ENCODE measurements at places on chromosomes 5 and 9.

GRCh38 chr9:120914396-120914795, 12.2 kb downstream of the TRAF1 start:
- DNase-seq: peak; percentile 90

- no peak for DNase-seq
Measured at GRCh38 chr9:98540476-98540875, 168.3 kb downstream of the GABBR2 start.

DNA sequence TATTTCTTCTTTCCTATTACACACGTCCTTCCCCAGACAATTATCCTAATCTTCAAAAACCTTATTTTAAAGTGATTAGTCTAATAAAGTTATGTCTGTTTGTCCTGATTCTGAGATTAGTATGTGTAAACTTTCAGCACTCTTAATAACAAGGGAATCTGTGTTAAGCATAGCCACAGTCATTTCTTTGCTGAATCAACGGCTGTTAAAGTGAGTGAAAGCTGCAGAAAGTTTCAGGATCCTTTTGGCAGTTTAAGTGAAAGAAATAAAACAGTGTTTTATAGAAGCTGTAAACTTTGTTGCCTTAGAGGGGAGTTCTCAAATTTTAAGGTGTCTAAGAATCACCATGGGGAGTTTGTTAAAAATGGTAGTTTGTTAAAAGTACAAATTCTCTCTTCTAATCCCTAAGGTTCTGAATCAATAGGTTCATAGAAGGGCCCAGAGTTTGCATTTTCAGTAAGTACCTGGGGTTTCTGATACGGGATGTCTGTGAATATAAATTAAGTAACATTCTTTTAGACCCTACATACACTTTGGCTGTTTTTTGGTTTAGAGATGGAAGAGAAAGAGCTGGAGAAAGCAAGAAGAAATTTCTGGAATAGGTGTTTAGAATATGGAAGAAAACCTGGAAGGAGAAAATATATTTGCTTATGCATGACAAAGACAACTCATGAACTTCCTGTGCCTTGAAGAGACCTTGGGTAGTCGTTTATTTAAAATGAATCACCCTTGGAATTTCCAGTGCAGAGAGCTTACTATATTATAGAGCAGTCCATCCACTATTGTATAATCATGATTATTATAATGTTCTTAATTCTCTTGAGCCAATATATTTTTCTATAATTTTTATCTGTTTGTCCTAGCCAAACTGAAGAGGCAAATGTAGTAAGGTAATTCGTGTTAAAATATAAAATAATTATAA, 45.7 kb downstream of the SCAMP1 start:
- no peak for DNase-seq

DNA sequence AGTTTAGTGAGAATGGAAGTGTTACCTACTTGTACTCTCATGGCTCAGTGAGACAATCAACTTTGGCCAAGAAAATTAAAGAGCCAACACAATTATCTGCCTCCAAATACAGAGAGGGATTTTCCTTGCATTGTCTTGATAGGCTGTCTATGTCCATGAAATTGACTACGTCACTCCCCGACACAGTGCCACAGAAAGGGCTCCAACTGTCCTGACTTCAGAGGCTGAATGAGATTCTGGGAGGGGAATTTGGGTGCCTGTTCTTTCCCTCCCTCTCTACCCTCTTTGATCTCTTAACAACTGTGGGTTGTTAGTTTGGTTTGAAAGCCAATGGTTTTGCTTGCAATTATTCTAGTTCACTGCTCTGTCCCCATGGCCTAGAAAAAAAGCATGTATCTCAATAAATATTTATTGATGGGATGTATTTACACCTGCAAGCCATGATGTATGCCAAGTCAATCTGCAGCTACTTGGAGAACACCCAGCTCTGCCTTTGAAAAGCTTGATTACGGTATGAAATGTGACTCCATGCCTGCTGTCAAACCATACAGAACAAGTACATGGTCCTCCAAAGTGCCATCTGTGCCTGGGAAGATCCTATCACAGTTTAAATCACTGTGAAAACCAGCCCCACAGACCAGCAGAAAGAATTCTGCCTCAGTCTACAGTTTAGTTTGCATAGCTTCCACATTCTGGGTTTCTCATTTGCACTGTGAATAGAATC, 37.3 kb downstream of the CAPSL start:
- no peak for DNase-seq

DNA sequence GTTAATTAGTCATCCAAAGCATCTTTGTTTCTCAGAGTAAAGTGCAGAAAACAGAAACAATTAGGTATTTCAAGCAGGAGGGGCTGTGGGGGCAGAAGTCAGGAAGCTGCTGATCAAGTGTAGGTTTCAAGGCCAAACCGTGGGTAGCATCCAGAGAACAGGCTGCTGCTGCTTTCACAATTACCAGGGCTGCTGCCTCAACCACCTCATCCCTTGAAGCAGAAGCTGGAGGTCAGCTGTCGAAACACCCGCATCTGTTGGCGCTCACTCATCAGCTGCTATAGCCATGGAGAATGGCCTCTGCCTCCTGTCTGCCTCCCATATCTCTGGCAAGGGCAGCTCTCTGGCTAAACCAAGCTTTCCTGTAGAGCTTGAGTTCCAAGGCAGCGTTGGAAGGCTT, 122.9 kb upstream of the OSMR start:
- no peak for DNase-seq

DNA sequence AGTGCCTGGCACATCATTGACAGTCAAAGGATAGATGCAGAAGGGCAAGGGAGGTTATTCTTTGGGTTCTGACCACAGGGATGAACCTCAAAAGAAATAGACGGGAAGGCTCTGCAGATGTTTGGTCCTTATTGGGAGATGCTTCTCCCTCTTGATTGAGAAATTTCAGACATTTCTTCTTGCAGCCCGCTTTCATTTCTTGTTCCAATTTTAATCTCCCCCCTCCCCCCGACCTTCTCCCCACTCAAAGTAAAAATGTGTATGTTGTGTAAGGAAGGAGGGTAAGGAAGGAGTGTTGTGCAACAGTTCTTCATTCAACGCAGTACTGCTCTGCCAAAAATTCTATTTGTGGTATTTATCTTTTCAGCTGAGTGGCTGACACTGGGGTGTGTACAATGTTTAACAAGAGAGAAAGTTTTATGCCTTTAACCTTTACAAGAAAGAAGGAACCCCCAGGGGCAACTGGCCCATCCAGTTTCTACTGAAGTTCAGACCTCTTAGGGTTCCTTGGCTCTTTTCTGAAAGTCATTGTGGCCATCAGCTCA, 46.3 kb upstream of the TNFSF15 start:
- no peak for DNase-seq

DNA sequence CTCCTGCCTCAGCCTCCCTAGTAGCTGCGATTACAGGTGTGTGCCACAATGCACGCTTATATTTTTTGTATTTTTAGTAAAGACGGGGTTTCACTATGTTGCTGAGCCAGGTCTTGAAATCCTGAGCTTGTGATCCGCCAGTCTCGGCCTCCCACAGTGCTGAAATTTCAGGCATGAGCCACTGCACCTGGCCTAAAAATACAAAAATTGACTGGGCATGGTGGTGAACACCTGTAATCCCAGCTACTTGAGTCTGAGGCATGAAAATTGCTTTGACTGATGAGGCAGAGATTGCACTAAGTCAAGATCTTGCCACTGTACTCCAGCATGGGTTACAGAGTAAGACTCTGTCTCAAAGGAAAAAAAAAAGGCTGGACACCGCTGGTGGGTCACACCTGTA, 13.1 kb upstream of the DYNC2I2 start:
- no peak for DNase-seq

GRCh38 chr9:134396258-134396742, 70.0 kb downstream of the RXRA start:
- no peak for DNase-seq

DNA sequence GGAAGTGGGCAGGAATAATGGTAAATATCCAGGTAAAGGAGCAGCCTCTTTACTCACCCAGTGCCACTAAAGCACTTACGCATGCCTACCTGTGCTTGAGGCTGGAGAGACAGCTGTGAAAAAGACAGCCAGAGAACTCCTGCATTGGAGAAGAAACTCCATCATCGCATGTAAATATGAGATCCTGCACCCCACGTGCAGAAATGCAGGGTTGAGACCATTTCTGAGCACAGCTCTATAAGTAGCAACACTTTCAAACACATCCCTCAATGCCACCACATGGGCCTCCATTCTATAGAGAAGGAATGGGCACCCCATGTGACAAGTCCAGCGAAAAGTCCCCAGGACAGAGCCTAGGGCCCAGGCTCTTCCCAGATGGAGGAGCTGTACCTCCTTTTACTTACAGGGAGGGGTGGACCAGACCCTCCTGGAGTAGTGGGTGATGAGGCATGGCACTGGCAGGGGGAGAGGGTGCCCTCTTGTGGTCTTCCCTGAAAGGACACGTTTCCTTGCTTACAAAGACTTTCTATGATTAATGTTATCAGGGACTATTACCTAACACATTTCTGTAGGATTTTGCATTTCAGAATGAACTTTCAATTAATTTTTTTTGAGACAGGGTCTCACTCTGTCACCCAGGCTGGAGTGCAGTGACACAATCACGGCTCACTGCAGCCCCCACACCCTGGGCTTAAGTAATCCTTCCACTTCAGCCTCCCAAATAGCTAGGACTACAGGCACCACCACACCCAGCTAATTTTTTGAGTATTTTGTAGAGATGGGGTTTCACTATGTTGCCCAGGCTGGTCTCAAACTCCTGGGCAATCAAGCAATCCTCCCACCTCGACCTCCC, 55.3 kb upstream of the IL17B start:
- no peak for DNase-seq

All from putamen (tissue), 1 donor.